Activated T-cell treated with anti-CD3 and anti-CD28 coated beads for 24 hours (primary cell): ENCODE measurements at places on chromosomes 7 and 10.

DNA sequence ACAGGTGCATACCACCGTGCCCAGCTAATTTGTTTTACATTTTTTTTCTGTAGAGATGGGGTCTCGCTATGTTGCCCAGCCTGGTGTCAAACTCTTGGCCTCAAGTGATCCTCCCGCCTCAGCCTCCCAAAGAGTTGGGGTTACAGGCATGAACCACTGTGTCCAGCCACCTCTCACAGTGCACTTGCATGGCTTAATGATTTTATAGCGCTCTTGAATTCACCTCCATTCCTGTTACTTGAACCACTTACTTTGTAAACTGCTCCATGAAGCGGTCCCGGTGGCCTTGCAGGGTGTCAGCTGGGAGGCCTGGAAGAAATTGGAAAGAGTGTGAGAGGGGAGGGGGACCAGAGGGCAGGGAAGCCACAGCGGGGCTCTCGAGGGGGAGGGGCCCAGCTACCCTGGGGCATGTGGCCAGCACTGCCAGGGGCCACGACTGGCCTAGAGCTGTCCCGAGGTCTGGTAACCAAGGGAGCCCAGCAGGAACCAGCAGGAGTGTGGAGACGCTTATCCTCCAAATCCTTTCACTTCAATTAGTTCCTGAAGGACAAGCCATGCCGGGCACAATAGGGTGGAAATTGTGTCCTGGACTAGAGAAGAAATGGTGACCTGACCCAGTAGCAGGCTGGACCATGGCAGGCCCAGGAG, 76.0 kb downstream of the SPDYE5 start:
- no peak for DNase-seq

- DNase-seq: no peak
Observed at GRCh38 chr7:17554341-17555015, 256.0 kb downstream of the AHR start.

GRCh38 chr7:107387128-107387527, 82.7 kb upstream of the GPR22 start:
- no peak for DNase-seq

- DNase-seq: no peak
Observed at GRCh38 chr7:50416527-50417182, 33.5 kb downstream of the FIGNL1 start.

GRCh38 chr10:14450041-14450491, 119.3 kb upstream of the FRMD4A start:
- no peak for DNase-seq

DNA sequence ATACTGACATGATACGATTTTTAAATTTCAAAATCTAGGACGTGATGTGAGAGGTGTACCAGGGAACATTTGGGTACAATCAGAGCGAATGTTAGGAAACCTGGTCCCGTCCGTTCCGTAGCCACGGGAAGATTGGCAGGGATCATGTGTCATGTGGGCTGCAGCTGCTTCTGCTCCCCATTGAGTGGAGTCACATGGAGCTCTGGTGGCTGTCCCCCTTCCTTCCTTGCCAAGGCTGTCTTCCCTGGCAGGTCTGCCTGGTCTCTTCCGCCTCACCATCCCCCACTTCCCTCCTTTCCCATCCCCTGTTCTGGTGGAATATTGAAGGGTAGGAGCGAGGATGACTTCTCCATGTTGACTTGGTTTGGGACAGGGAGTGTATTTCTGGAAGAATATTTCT, 33.8 kb upstream of the FAM180A start:
- no peak for DNase-seq

- DNase-seq: peak; percentile 71
Observed at GRCh38 chr7:151795168-151795811, 81.6 kb downstream of the PRKAG2 start.

- peak; percentile 39 for DNase-seq
Observed at GRCh38 chr10:129968853-129969183, 4.7 kb upstream of the EBF3 start.

DNA sequence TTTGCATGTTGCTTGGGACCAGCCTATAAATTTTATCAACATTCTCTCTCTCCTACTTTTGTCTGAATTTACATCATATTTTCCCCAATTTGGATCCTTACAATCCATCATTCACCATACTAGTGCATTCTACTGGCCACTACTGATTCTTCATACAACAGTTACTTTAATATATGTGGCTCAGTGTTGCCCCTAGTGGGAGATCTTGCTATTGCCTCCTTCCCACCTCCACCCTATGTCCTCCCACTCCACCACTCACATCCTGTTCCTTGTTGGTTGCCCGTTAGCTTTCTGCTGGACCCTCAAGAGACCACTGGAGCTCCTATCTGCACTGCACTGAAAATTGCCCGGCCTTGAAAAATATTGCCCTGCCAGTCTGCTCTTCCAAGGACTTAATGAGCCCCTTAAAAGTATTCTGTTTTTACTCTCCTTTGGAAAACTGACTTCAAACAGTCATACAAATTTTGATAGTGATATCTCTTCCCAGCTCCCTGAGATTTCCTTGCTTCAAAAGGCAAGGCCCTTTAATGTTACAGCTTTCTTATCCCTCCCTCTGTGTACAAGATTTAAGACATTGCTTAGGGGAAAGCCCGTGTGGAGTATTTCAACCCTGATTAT, 243.2 kb upstream of the TMEM229A start:
- no peak for DNase-seq

- no peak for DNase-seq
Observed at GRCh38 chr10:22556774-22557173, 157.6 kb downstream of the PIP4K2A start.

GRCh38 chr7:101402081-101402779, 39.6 kb downstream of the COL26A1 start:
- DNase-seq: no peak

DNA sequence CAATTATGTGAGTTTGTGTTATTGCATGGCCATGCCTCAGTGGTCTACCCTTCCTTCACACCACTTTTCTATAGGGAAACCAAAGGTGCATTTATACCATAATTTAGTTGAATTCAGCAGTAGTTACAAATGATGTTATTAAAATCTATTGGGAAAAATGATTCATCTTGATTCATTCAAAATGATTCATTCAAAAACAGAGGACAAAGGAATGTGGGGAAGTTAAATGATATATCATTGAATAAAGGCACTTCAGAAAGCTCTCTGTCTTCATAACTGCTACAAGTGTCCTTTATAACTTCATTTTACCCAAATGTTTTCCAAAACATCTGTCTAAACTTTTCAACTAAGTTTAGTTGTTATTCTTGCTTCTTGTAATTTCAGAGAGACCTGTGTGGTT, 722.9 kb downstream of the GRM8 start:
- DNase-seq: no peak

DNA sequence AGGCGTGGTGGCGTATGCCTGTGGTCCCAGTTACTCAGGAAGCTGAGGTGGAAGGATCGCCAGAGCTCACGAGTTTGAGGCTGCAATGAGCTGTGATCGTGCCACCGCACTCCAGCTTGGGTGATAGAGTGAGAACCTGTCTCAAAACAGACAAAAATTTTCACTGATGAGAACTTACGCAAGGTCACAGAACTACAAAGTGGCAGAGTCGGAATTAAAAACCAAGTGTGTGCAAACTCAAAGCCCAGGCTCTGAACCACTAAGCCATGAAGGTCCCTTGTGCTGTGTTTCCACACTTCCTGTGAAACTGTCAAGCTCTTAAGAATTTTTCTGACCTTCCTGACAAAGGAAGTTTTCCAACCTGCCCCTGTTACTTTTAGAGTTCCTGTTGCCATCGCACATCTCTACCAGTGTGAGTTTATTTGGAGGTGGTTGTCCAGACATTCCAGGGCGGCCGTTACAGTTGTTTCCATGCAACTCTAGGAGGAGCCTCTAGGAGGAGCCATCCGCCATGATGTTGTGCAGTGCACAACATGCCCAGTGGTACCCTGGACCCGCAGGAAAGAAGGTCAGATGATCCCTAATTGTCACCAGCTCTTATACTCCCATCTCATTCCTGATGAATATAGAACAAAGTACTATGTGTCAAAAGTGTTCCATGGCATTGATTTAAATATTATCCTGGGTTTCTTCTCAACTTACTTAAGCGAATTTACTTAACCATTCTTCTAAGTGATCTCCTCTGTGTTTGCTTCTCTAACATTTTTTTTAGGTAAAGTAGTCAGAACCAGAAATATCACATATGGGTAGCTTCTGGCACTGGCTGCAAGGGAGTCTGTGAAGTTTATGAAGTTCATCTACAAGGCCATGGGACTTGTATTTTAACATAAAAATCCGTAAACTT, 49.0 kb upstream of the LYZL1 start:
- no peak for DNase-seq

DNA sequence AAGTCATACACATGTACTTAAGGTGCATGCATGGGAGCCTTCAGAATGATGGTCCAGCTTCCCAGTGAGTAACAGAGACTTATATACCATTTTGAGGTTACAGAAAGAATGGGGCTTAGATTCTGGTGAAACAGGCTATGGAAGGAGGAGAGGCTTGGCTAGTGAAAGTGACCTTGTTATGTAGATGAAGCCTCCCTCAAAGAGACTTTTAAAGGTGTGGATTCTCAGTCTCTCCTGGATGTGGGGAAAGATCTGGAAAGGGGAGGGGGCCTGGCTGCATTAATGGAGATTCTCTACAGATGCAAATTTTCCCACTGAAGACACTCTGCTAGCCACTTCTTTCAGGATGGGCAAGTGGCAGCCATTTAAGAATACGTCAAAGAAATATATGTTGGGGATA, 5.5 kb downstream of the RASSF4 start:
- DNase-seq: no peak

DNA sequence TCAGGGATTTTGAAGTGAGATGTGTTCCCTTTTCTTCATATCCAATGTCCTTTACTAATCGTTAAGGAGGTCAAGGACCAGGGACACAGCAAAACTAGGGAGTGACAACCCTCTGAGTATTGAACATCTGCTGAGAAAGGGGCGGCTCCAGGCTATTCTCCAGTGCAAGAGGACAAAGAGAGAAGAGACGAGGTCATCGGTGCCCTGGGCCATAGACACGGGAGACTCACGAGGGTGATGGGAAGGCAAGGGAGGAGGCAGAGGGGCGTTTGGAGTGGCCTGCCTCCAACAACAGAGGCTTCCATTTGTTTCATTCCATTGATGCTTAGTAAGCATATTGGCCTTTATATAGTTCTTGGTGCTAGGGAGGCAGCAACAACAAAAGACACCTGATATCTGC, 268.4 kb downstream of the CXCL12 start:
- no peak for DNase-seq

- no peak for DNase-seq
Observed at GRCh38 chr10:3525832-3526449, 259.1 kb downstream of the KLF6 start.

DNA sequence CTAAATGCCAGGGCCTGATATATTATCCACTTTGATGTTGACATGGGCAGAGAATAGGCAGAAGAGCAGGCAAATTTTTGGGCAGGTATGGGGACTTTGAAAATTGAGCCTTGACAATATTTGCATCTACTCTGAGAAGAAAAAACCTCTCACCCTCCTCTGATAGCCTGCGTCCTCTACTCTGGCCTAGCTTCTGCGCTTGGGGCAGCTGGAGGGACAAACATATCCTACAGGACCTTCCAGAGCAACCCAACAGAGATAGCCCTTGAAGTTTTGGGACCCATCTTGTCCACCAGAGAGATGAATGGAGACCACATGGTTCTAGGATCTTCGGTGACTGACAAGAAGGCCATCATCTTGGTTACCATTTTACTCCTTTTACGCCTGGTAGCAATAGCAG, at the start of gene TAS2R60:
TAS2R60 (plus strand) TSS at position 301 of the 400 bp plus-strand sequence; CDS start at position 301, 0 bp downstream.
- no peak for DNase-seq

- no peak for DNase-seq
Observed at GRCh38 chr7:138565451-138566114, 105.5 kb downstream of the TRIM24 start.

GRCh38 chr7:38709123-38709522, 78.0 kb upstream of the AMPH start:
- DNase-seq: no peak

- DNase-seq: no peak
Observed at GRCh38 chr7:7327423-7327822, 145.1 kb downstream of the C1GALT1 start.

GRCh38 chr10:33506838-33507661, 172.6 kb upstream of the NRP1 start:
- DNase-seq: no peak

DNA sequence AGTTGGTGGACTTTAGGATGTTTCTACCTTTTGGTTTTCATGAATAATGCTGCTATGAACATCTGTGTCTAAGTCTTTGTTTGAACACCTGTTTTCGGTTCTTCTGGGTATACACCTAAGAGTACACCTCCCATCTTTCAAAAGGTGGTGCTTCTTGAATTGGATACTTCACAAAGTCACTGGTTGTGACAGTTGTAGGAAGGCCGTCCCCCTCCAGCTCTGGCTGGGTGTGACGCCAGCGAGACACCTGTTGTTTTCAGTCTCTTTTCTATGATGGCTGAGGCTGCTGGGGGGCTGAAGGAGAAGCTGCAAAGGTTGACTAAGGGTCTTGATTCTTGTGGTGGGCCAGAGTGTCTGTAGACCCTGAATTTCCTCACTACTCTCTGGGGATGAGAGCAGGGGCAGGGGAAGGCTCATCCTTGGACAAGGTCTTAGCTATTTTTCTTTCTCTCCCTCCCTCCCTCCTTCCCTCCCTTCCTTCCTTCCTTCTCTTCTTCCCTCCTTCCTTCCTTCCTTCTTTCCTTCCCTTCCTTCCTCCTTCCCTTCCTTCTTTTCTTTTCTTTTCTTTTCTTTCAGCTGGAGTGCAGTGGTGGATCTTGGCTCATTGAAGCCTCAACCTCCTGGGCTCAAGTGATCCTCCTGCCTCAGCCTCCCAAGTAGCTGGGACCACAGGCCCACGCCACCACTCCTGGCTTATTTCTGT, 5.6 kb downstream of the NEURL1 start:
- DNase-seq: no peak

- DNase-seq: no peak
Observed at GRCh38 chr10:103612462-103613365, 119.2 kb downstream of the NEURL1 start.

DNA sequence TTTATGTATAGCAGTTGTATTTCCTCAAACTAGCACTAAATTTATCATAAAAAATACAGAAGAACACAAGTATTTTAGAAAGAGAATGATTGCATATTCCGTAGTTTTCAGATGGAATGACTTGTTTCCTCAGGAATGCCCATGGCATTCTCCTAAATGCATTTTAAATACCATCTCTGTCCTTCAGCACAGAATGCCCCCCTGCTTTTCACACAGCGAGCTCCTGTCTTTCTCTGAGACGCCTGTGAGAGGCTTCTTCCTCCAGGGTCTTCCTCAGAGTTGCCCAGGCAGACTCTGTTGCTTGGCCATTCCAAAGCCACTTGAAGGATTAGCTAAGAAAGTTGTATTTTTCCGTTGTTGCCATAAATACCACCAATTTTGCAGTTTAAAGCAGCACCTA, 10.1 kb downstream of the LANCL2 start:
- DNase-seq: no peak

- peak; percentile 11 for DNase-seq
Observed at GRCh38 chr7:38932509-38933168, 23.6 kb upstream of the VPS41 start.

GRCh38 chr10:5656737-5657579, 9.4 kb downstream of the ASB13 start:
- no peak for DNase-seq

GRCh38 chr10:29607576-29607975, 27.2 kb downstream of the SVIL start:
- DNase-seq: no peak
